ENCODE measurements at places on chromosomes 2 and 18. TPM values are rescaled to one million over a fixed set of nuclear protein-coding genes. Genes with fewer than 3 reads are reported as not detected.

DNA sequence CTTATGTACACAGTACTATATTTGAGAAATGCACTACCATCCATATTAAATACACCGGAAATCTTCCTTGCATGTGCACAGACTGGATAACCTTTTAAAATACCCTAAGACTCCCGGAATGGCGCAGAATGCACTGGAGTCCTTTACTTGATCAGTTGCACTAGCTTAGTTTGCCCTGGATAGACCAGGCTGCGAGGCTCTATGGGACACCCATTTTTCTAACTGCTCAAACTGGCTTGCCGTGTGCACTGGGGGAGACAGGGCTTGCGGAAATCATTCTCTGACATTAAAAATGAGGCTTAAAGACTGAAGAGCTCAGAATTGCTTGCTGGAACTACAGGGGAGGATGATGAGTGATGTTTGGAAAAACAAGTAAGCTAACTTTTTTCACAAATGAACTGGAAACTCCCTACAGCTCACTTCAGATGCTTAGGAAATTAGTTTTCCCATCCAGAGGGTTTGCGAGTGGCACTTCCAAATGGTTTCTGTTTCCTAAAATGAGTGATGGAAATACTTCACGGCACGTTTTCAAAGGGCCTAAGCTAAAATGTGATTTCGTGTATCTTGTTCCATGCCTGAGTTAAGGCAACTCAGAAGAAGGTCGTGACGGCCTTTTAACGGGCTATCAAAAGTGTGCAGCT lies 2.7 kb downstream of the NCK2 start:
- DNase-seq = peak; percentile 36

DNA sequence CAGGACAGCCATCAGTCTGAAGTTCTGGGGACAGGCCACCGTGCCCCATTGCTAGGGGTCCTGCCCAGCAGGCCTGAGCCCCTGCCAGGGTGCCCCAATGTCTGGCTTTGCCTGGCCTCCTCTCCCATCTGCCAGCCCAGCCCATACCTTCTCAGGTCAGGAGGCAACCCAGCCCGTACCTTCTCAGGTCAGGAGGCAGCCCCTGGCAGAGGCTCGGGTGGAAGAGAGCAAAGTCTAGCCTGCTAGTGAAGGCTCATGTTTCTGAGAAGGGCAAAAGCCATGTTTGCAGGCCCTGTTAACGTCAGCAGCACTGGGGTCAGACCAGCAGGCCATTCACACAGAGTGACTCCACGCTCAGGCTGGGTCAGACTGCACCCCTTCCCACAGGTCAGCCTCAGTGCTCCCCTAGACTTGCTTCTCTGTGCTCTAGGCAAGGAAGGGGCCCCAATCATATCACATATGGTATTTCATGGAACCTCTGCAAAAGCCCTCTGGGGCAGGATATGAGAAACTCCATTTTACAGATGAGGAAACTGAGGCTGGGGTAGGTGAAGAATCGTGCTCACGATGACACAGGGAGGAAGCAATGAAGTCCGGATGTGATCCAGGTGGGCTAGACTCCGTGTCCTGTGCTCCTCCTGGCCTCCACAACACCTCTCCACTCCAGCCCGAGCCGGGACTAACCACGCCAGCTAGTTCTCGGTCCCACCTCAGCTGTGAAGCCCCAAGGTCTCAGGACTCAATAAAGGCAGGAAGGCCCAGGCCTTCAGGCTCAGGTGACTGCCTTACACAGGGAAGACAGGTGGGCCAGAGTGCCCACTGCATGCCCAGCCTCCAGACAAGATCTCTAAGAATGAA lies 9.5 kb downstream of the SDC1 start:
- no peak for DNase-seq

DNA sequence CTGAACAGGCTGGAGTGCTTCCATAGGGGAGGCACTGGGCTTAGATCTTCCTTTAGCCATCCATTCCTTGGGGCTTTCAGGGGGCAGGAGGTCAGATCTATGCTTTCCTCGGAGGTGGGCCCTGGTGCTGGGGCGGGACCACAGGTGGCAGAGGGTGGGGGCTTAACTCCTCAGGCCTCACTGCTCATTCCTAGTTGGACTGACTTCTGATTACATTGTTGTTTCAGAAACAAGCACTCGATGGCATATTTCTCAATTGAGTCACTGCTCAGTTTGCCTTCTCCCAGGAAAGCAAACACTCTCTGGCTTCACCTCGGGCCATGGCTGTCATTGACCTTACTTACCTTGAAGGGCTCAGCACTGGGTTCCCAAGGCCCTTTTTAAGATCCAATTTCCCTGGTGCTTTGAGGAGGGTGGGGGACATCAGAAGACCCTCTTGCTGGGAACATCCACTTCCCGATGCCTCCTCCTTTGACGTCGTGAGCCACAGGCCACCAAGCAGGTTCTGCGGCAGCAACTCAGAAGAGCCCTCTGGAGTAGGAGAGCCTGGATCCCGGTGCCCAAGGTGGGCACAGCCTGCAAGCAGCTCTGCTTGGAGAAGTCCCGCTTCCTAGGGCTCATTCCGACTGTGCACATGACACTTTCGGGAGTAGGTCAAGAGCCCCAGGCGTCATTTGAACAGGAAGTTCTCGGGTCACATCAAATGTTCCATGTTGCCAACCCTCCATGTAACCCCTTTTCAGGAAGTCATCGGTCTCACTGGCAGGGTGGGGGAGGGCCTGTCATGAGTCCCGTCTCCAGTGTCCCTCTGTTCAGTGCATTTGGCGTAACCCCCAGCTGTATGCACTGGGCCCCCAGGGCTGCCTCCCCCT lies 40.6 kb downstream of the SDC1 start:
- no peak for DNase-seq

- no peak for DNase-seq
Measured at GRCh38 chr2:207704078-207704477, 7.4 kb upstream of the CCNYL1 start.

DNA sequence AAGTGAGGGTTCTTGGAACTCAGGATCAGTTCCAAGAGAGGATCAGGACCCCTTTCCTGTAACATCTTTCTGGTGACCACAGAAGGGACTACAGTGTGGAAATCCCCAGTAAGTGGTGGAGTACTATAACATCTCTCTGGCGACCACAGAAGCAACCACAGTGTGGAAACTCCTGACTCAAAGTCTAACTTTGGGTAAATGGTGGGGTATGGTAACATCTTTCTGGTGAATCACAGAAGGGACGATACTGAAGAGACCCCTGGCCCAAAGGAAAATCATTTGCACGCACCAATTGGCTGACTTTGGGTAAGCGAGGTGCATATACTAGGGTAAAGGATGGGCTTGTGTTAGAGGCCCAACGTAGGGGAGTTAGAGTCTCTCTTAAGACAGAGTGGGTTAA lies 56.3 kb upstream of the GULP1 start:
- no peak for DNase-seq

GRCh38 chr2:201403880-201404279 lies 46.7 kb upstream of the FLACC1 start:
- no peak for DNase-seq

GRCh38 chr2:183866666-183867065 lies 731.7 kb upstream of the ZNF804A start:
- DNase-seq = no peak

- peak; percentile 27 for DNase-seq
Measured at GRCh38 chr2:38095996-38096861, 20.3 kb upstream of the CYP1B1 start.

DNA sequence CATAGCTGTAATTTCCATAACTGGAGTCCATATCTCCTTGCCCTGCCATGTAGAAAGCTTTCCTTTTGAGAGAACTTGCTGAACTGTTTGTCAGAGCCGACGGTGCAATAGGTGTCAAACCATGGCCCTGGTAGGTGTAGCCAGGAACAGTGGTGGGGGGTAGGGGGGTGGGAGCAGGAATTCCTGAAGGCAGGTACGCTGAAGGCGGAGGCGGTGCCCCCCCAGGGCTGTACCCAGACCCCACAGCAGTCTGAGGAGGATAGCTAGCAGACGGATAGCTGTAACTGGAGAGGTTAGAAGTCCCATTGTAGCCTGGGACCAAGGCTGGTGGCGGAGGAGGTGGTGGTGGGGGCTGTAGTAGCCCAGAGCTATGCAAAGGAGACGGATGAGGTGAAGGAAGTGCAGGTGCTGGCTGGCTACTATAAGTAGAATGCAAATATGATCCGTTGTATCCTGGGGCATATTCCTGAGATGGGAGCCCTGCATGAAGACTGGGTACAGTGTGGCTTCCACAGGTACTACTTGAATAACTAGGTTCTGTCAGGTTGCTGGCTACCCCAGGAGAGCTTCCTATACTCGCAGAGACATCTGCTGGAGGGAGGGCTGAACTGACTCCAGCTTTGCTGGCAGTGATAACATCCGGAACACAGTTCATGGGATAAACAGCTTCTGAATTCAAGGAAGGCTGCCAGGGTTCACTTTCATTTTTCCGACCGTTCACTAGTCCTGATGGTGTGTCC lies 124.8 kb downstream of the FIGN start:
- no peak for DNase-seq

GRCh38 chr2:41326851-41327250 lies 721.0 kb upstream of the PKDCC start:
- no peak for DNase-seq

GRCh38 chr18:23207994-23208393 lies 72.7 kb downstream of the CABLES1 start:
- no peak for DNase-seq

GRCh38 chr2:11368059-11368572 lies 23.7 kb upstream of the ROCK2 start:
- DNase-seq = no peak

- no peak for DNase-seq
Measured at GRCh38 chr2:100412881-100413321, 4.6 kb downstream of the CHST10 start.

- DNase-seq = peak; percentile 5
Measured at GRCh38 chr2:633371-633770, 43.8 kb downstream of the TMEM18 start.

DNA sequence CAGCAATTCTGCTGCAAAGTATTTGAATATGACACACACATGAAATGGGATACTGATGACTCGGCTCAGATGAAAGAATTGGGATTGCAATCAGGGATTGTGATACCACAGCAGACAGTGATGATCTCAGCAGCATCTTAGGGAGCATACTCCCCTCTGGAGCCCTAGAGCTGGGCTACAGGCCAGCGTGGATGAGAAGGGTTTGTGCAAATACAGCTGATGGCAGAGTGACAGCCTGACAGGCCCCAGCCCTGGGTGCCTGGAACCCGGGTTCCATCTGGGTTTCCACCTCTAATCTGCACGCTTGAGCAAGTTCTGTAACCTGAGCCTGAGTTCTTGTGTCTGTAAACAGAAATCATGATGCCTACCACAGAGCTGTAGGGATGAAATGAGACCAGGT lies 418.0 kb downstream of the LRATD1 start:
- DNase-seq = no peak

- DNase-seq = no peak
Measured at GRCh38 chr2:147177071-147177857, 667.6 kb upstream of the ACVR2A start.

GRCh38 chr2:198499539-198499938 lies 695.1 kb downstream of the PLCL1 start:
- DNase-seq = no peak

- no peak for DNase-seq
Measured at GRCh38 chr18:49813069-49813318, 339 bp downstream of the ACAA2 start.

GRCh38 chr2:23695890-23696751 lies 230.8 kb downstream of the ATAD2B start:
- no peak for DNase-seq

DNA sequence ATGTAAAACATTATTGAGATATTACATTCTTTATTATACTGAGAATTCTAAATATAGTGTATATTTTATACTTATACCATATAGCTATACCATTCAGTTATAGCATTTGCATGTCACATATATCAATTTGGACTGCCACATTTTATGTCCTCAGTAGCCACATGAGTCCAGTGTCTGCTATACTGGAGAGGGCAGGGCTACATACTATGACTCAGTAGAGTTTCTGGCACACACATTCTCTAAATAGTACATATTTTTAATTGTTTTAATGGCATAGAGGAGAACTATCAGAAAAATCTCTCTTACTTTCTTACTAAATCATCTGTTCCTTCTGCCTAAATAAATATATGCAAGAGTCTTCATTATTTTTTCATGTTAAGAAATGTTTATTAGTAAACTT lies 55.4 kb upstream of the COL5A2 start:
- DNase-seq = no peak

- no peak for DNase-seq
Measured at GRCh38 chr2:24579053-24579803, 88.2 kb downstream of the NCOA1 start.

DNA sequence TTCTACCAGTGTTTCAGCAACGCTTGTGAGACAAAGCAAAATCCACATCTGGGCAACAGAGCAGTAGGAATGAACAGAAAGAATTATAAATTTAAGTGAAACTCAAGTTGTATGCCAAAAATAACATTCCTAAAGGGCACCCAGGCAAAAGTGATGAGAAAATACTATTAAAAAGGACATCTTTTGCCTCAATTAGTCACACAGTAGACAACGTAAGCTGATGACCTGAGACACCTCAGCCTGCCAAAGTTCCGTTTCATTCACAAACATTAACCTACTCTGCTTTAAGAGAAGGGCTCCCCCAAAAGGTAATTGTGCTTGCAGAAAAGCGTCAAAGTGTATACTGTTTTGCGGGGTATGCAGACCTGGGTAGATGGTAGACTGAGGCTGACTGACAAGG lies 7.2 kb downstream of the HDLBP start:
- DNase-seq = no peak

- no peak for DNase-seq
Measured at GRCh38 chr18:28075501-28075900, 101.4 kb downstream of the CDH2 start.

DNA sequence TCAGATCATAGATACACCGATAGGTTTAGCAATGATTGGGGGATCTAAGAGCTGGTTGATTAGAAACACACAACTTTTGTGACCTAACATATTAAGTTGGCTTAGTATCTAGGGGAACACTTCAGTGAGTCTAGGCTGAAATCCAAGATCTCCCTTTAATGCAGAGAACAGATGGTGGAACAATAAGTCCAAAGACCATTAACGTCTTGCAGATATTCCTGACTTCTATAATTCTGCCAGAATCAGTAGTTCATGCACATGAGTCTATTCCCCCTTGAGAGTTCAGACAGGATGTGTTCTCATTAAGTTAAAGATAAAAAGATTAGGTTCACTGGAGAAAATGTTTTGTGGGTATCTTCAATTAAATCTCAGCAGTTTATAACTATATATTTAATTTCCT lies 506.5 kb downstream of the TSN start:
- no peak for DNase-seq

DNA sequence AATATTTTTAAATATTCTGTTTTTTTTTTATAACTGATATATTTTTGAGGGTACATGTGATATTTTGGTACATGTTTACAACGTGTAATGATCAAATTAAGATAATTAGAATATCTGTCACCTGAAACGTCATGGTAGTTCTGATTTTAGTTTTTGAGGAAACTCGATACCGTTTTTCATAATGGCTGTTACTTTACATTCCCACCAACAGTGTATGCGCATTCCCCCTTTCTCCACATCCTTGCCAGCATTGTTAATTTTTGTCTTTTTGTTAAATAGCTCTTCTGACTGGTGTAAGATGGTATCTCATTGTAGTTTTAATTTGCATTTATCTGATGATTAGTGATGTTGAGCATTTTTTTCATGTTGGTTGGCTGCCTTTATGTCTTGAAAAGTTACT lies 206.8 kb upstream of the STON1 start:
- DNase-seq = no peak

Gene C2orf66
- total RNA-seq = 0.13 TPM

Gene MAPK4
- total RNA-seq = not detected

Gene FOXD4L1
- total RNA-seq = 0.29 TPM

Gene B4GALT6
- total RNA-seq = 1.0 TPM

Gene SPIRE1
- total RNA-seq = 2.7 TPM

Gene RAB17
- 0.16 TPM for total RNA-seq

Gene ATP6V1C2
- total RNA-seq = not detected

Gene DPP4
- total RNA-seq = 158 TPM

Gene ADAM23
- not detected for total RNA-seq

Data from activated CD8-positive, alpha-beta T cell treated with anti-CD3 and anti-CD28 coated beads, Interleukin-2, amount 10 ng/mL, durations not matched to agents 7 days and 5 days (primary cell).